KBM-7 (cell line): ENCODE measurements at places on chromosomes 2 and 18.

DNA sequence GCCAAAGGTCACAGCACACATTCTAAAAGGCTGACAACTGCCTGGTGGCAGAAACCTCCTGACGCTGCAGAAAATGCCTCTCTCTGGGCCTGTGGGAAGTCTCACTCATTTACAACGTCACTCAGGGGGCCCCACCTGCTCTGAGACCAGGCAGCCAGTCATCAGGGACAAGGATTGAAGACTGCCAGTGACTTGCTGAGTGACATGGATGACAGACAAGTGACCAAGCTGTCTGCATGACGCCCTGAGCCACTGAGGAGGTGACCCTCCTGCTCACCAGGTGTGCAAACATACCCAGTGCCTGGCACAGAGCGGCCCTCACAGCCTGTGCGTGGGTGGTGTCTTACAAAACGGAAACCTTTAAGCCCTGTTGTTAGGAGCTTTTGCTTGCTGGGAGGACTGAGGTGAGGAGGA is 392.4 kb downstream of the TNS1 start:
- DNase-seq, result peak; percentile 4

DNA sequence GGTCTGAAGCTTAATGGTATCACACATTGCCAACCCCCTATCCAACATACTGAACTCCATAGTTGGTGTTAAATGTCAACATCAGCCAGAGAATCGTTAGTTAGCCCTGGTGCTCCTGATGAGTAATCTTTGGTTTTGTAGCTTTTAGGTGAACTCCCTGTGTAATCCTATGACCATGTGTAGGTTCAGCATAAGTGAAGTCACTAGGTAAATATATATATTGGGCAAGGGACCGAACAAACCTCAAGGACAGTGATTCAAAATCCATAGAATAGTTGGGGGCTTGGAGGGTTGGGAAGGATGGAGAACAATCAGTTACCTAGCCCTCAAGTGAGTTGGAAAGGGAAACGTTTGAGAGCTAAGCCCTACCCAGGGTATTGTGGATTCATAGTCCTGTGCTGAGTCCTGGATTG is 16.0 kb upstream of the AP1S3 start:
- DNase-seq, result no peak

DNA sequence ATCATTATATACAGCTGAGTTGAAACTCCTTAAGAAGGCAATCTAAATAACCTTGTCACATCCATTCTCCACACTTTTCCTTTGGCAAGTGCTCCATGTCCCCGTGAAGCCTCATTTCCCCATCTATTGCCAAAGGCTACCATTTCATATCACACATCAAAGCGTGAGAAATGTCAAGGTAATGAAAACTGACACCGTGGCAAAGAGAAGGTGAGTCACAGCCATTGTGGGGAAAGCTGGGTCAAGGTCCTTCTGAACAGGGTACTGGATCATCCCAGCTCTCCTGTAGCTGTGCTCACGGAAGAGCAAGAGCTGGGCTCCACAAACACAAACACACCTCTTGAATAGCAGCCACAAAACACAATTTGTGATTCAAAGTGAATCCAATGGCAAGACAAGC is 58.2 kb upstream of the REG3G start:
- DNase-seq, result no peak

DNA sequence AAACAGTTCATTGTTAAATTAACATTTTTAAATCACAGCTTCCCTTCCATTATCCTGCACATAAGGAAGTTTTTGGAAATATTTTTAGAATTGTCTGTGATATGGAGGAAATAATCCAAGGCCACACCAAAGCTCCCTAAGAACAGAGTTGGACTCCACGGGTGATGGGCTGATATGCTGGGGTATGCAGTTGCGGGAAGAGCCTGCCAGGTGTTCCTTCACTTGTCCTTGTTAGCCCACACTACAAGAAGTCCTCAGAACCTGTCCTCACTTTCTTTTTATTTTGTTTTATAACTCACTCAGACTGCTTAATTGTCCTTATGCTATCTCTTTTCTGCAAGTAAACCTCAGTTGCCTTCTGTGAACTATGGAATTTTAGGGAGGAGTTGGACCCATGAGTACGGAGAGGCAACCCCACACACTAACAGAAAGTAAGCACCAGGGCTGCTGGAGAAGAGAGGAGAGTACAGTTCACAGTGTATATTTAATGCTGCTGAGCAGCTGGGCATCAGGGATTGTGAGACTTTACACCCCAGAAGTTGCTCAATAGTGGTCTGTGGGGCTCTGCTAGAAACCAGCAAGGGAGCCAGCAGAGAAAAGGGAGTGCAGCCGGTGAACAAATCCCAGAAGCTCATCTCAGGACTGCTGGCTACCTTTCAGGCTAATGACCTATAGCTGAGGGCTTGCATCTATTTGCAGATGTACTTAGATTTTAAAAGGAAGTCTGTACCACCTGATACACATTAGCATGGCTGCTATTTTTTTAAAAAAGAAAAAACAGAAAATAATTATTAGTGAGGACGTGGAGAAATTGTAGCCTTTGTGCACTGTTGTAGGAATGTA is 280.1 kb upstream of the STON1 start:
- DNase-seq, result peak; percentile 23

DNA sequence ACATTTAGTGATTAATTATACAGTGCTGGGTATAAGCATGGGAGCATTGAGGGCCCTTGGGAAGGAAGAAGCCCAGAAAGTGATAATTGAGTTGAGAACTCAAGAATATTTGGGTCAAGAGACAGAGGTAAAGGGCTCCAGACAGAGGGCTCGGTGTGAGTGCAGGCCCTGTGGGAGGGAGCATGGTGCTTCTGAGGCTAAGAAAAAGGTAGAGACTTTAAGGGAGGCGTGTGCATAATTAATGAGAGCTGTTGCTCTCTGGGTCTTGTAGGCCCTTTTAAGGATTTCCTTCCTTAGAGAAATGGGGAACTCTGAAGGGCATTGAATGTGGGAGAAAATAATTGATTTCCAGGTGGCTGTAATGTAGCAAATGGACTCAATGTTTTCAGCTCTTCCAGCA is 735.0 kb upstream of the POU3F3 start:
- no peak for DNase-seq

- DNase-seq, result no peak
These were observed 46.6 kb downstream of the THUMPD2 start for GRCh38 chr2:39732482-39732881.

DNA sequence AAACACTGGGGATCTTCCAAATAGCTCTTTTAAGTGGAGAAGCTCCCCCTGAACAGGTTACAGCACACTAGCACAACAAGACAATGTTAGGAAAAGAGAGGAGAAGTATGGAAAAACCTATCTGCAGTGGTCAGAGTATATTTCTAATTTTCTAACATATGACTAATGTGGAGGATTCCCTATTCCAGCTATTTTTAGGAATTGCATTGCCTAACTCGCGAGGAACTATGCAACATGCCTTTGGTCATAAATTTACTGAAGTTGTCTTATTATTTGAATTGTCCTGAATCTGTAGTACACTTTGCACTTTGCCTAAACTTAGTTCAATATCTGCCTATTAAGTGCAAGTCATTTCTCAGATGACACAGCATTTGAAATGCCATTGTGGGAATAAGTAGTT is 381.4 kb downstream of the CCDC85A start:
- no peak for DNase-seq

DNA sequence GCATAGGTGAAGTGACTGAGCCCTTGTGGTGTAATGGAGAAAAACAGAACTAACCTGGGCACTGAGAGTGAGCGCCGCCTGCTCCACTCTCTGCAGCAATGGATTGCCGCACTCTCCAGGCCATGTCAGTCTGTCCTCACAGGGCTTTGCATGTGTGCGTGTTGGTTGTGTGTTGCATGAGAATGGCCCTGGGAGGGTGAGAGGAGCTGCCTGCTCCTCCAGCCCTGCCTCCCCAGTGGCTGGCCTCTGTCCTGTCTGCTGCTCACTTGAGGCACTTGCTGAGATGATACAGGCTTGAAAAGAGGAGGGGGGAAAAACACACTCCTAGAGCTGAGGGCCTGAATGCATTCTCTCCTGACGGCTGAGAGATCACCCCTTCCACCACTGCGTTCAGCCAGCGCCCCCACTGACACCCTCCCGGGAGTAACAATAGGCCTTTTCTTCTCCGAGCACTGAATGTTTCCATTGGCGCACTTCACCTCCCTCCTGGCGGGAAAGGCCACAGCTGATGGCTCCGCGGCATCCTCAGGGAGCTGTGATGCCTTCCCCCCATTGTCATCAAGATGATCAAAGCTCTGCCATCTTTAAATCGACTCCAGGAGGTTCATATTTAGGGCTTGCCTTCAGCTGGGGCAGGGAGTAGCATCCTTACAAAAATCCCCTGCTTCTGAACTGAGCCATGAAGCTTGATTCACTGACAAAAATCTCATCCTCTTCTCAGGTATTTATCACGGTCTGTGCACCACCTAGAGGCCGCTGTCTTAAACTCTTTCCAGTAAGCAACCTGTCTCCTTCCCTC is 49.9 kb upstream of the DAPL1 start:
- DNase-seq, result peak; percentile 56

DNA sequence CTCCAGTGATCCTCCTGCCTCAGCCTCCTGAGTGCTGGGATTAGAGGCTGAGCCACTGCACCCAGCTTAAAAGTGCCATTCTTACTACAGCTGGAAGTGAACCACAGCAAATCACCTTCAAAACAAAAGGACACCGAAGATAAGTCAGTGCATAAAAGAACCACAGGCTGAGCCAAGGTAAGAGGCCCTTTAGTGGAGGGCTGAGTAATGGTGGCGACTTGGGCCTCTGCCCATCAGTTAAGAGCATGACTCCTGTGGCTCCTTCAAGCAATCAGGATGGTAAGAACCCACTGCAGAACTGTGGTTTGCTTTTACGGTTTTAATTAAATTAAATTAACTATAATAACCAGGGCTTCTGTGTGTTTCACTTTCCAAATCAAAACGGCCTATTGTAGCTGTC is 75.1 kb downstream of the CTAGE1 start:
- no peak for DNase-seq

- no peak for DNase-seq
These were observed 208.9 kb upstream of the HDAC4 start for GRCh38 chr2:239609607-239610310.

DNA sequence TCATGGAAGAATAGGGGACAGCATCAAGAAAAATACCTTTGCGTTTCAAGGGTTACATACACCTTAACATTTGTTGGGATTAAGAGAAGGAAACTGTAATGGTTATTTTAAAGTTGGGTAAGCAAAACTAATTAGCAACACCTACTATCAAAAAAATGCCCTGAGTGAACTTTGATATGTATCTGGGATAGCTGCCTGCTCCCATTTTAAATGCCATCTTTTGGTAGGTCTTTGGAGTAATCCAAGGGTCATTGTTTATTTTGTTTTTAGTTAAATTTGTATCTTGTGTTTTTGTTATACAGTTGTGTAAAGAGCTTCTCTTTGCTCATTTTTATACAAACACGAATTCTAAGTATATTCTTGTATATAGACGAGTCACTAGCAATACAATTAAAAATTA is 9.9 kb downstream of the PTPN4 start:
- DNase-seq, result no peak

DNA sequence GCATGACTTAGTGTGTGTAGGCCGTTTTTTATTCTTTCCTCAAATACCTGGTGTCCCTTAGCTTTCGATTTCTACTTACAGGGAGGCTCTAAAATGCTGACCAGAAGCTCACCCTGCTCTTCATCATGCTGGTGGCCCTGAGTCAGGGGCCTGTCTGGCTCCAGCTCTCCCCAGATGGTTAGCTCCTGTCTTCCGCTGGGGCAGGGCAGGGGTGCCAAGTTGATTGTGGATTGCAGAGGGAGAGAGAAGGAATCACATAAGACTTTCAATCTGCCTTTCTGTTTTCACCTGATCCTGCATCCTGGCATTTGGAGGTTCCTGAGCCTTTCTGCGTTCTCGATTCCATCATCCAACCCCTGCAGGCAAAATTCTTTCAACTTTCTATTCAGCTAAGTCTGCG is 4.2 kb downstream of the CIB4 start:
- DNase-seq, result no peak

- DNase-seq, result no peak
These were observed 15.0 kb upstream of the KLF7 start for GRCh38 chr2:207180741-207181140.

GRCh38 chr2:218569038-218569431 is 396 bp downstream of the CNOT9 start:
- DNase-seq, result no peak

DNA sequence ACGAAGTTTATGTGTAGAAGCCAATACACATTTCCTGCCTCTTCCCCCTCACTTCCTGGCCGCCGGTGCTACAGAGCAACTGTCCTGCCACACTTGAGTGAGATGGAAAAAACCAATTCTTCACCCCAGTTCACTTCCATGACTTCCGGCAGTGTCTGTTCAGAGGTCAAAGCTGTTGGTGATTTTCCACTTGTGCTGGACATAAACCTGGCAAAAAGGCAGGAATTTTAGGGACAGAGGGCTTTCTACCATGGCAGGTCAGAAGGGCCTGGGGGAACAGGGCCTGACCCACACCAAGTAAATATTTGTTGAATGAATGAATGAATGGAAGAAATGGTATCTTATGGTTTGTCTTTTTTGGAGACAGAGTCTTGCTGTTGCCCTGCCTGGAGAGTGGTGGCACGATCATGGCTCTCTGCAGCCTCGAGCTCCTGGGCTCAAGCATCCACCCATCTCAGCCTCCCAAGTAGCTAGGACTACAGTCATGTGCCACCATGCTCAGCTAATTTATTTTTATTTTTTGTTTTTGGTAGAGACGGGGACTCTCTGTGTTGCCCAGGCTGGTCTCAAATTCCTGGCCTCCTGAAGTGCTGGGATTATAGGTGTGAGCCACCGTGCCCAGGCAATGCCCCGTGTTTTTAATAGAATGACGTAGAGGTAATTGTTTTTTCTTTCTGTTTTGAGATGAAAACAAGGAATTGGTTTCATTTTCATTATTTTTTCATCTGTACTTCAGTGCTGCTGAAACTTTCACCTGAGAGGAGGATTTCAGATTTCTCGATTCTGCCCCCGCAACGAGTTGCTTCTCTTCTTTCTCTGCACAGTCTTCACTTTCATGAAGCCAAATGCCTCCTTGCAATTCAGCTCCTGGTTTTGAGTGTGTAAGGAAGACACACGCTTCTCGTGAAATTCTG is 48.0 kb upstream of the LPIN2 start:
- DNase-seq, result peak; percentile 58

GRCh38 chr2:84643991-84644390 is 127.7 kb downstream of the DNAH6 start:
- no peak for DNase-seq

DNA sequence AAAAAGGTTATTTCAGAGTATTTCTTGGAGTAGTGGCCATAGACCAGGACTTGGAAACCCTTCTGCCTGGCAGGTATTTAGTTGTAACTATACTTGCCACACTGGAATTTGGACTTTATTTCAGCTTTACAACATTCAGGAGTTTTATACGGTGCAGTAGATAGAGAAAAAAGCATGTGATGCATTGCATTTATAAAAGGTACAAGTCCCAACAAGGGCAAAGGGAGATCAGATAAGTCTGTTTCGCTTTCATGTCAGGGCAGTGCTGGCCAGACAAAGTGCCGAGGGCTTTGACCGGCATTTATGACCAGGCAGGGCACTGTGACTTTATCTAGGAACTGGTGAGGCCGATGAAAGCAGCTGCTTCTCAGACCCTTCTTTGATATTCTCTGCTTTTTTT is 145.4 kb downstream of the RTN4 start:
- no peak for DNase-seq
